NCI-H748 treated with DMSO at 0.1 percent for 48 hours (cell line): ENCODE measurements at places on chromosomes 6 and 20.
A peak's percentile ranks its signal among the peaks of the same experiment; 100 is the strongest.

DNA sequence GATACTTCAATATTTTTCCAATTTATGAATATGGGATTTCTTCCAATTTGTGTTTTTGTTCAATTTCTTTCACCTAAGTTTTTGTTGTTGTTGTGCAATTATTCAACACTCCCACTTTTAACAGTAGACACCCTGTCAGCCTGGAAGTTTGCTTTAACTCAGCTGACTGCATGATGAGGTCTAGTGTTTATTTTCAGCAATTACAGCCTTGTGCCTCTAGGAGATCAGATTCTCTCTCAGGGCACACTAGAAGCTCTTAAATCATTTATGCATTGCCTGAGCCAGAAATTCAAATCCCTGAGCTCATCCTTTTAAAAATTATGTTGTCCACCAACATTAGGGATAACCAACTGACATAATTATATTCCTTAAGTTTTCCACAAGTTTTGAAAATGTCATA is 85.7 kb downstream of the MRAP2 start:
- DNase-seq, result no peak

GRCh38 chr6:25694366-25694765 is 42.4 kb downstream of the SCGN start:
- no peak for DNase-seq

DNA sequence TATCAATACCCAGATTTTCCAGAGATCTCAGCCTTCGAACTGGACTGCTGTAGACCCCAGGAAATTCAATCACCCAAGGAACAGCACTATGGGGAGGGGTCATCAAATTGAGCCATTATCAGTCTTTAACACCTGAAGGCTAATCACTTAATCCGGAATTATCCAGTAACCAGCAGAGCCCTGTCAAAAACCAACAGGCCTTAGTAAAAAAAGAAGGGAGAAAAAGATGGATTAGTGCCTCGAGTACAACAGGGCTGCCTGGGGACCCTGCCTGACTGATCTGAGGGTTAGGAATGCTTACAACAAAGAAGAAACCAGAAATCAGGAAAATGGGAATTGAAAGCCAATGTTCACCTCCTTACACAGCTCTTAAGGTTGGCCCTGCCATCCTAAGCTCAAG is 7.6 kb downstream of the RRAGD start:
- no peak for DNase-seq

- no peak for DNase-seq
These were observed 132.7 kb upstream of the TMEM170B start for GRCh38 chr6:11404838-11405237.

DNA sequence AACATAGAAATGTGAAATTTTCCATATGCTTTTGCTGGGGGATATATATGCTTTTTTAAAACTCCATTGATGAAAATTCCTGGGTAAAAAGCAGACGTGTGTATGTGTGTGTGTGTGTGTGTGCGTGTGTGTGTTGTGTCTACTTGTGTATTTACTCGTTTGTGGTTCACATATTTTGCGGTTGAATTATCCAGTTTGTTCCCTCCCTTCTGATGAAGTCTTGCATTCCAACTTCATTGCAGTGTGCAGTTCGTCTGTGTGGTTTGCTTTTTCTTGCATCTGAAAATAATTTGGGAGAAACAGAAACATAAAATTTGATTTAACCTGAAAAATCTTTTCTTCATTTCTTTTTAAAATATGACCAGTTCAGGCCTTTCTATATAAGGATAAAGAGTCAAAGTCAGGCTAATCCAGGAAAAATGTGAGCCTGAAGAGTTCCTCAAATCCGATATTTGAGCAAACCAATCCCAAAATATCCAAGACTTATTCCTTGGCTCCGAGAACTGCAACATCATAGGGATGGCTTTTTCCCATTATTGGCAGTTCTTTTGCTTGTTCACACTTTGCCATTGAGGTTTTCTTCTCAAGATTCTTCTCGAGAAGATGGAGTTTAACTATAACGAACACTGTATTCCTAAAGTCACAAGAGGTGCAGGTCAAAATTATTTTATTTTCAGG is 202.2 kb upstream of the CCN2 start:
- no peak for DNase-seq

DNA sequence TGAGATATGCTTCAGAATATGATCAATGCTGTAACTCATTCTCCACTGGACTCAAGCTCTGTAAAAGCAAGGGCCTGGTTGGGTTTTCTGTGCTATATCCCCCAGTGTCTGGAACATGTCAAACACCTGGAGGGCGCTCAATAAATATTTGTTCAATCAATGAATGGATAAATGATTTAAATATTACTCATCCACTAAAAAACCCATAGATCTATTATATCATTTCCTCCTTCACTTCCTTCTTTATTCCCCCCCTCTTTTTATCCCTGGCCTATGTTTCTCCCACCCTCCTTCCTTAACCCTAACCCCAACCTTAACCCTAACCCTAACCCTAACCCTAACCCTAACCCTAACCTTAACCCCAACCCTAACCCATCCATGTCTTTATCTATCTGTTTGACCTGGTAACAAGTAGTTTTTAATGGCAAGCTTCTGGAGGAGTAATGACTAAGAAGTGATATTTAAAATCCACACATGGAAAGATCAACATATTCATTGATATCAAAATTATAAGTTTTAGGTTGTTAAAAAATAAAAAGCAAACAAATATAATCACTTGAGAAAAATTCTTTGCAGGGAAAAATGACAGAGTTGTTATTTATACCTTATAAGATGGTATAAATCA is 103.8 kb upstream of the GLP1R start:
- DNase-seq, result no peak

GRCh38 chr6:116827561-116828240 is 1.2 kb downstream of the GPRC6A start:
- DNase-seq, result no peak

GRCh38 chr20:23049201-23050075 is at the start of gene THBD:
Gene THBD, minus strand, starts transcription at chr20:23049672. Its CDS starts 168 bp downstream, at chr20:23049504.
- peak; percentile 78 for DNase-seq

DNA sequence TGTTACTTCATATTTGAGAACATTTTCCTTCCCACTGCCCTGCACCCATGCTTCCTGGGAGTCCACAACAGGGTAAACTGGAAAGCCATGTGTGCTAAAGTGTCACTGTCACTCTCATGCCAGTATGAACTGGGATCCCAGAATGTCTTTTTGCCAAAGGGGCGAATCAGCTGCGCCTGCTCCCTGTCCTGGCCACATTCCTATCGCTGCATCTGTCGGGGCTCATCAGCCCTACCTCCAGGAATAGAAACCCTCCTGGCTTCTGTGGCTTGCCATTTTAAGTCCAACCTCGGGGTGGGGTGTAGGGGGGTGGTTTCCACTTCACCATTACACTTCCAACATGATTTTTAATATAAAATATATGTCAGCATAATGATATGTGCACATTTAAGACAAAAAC is 933 bp downstream of the KLHL31 start:
- no peak for DNase-seq
